Calu3 (cell line): ENCODE measurements at places on chromosomes 1 and 21. TPM values are rescaled to one million over a fixed set of nuclear protein-coding genes. Genes with fewer than 3 reads are reported as not detected.

DNA sequence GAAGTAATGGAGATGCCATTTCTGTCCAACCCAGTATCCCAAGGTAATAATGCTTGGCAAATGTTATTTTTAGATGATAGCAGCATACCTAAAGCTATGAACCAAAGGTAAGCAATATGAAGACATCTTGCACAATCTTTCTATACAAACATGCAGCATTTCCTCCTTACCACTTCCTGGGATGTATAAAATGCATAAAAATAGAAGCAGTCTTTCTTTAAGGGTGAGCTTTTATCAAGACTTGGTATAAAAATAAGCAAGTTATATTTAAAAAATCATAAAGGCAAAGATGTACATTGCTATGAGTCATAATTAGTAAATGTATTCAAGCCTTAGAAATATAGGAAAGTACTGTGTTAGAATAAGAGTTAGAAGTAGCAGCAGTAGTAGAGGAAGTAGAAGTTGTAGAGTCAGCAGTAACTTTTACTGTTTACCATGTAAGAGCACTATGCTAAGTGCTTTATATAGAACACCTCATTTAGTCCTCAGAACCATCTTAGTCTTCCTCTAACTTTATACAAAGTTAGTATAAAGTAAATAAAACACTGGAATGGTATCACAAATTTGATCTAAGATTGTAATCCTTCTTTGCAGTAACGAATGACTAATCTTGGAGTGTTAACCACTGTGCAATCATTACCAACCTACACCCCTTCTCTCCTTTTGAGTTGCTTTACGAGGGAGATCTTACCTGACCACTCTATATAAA is 371.3 kb downstream of the VAV3 start:
- DNase-seq: no peak

DNA sequence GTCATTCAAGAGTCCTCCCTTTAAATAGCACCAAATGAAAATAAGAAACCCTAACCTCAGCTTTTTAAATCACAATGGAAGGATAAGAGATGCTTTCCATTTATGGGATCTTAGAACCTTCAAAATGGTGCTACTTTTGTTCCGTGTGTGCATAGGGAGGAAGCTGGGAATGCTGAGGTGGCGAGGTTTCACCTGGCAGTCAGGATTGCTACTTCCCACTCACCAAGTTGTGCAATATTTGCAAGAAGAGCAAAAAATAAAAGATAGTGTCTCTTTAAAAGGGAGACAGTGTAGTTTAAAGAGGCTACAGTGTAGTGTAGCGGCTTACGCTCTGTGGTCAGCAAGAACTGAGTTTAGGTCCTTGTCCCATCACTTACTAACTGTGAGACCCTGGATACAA is 392.4 kb upstream of the ST6GALNAC5 start:
- no peak for DNase-seq

DNA sequence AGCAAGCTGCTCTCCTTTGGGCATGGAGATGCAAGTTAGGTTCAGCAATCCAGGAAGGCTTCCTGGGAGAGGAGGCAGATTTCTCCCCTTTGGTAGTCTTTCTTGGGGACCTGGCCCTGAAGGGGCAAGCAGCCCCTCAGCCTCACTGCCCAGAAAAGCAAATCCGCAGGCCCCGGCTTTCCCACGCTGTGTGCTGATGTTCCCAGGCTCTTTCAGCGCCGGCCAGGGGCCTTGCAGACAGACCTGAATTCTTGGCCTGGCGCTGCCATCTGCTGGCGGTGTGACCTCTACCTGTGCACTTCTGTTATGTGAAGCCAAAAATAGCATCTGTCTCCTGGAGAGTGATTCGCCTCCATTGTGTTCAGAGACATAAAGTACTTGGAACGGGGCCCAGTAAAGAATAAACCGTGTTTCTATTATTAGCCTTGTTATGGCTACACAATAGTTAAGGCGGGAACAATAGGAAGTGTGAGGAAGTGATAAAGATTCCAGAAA is 64.8 kb downstream of the ALPL start:
- DNase-seq: peak; percentile 66

GRCh38 chr1:87165177-87165576 is 163.5 kb upstream of the LMO4 start:
- no peak for DNase-seq

DNA sequence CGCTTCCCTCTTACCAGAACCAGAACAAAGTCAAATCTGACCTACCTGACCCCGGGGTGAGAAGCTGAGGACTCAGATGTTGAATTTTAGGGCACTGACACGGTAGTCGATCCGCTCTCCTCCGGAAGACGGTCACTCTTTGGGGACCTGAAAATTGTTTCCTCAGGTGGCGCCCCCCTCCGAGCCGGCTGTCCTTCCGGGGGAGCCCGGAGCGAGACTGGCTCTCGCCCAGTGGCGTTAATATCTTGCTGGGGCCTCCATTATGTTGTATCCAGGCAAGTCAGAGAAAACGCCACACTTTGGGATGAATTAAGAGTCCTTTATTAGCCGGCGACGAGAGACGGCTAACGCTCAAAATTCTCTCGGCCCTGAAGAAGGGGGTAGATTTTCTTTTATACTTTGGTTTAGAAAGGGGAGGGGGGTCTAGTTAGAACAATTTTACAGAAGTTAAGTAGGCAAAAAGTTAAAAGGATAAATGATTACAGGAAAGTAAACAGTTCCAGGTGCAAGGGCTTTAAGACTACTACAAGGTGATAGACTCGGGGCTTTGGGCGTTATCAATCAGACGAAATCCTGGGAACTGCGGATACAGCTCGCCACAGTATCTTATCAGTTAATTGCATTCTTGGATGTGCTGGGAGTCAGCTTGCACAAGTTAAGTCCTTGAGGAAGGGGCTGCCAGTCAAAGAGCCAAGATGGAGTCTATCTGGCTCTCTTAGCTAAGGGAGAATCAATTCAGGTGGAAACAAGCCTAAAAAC is 269.5 kb downstream of the DSCAM start:
- DNase-seq: no peak

Gene MYOC
- total RNA-seq: not detected in 2 replicates

Gene GJB4
- total RNA-seq: 2.5 and 2.6 TPM in 2 replicates

Gene TIAM1
- 15.2 and 18.2 TPM in 2 replicates for total RNA-seq
